CD4-positive, alpha-beta T cell (primary cell): ENCODE measurements at places on chromosomes 6 and 20.

- DNase-seq, result no peak
Observed at GRCh38 chr6:90072935-90073464, 178.7 kb downstream of the GJA10 start.

- DNase-seq, result no peak
Observed at GRCh38 chr6:34195726-34196115, 41.0 kb upstream of the HMGA1 start.

GRCh38 chr20:61744691-61745396 is 320.8 kb downstream of the TAF4 start:
- no peak for DNase-seq

- DNase-seq, result no peak
Observed at GRCh38 chr6:132749111-132749510, 8.6 kb downstream of the VNN2 start.

- no peak for DNase-seq
Observed at GRCh38 chr6:45436544-45437438, 59.1 kb upstream of the SUPT3H start.

GRCh38 chr6:29147074-29147473 is 23.6 kb upstream of the OR2J2 start:
- DNase-seq, result no peak

- no peak for DNase-seq
Observed at GRCh38 chr20:58086763-58087561, 141.5 kb downstream of the ANKRD60 start.

GRCh38 chr6:37819802-37820717 is 533 bp downstream of the ZFAND3 start:
- peak; percentile 16 for DNase-seq

DNA sequence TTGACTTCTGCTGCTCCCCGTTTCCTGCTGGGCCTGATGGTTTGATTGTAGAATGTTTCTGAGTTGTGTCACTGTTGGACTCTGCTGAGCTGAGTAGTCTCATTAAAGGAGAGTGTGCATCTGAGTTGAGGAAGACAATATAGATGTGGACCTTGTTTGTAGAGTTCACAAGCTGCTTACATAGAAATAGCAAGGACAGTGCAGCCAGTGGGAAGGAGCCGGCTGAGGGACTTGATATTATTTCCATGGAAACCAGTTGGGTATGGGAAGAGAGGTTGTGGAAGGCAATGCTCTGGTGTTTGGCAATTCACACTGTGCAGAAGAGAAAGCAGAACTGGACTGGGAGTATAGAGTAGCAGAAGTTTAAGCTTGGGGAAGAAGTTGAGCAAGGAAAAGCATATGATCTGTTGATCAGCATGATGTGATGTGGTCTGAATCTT is 14.8 kb downstream of the IGF2R start:
- no peak for DNase-seq

- peak; percentile 64 for DNase-seq
Observed at GRCh38 chr6:32436995-32437836, 2.5 kb upstream of the HLA-DRA start.

- no peak for DNase-seq
Observed at GRCh38 chr20:5074232-5074674, 45.5 kb downstream of the PCNA start.

DNA sequence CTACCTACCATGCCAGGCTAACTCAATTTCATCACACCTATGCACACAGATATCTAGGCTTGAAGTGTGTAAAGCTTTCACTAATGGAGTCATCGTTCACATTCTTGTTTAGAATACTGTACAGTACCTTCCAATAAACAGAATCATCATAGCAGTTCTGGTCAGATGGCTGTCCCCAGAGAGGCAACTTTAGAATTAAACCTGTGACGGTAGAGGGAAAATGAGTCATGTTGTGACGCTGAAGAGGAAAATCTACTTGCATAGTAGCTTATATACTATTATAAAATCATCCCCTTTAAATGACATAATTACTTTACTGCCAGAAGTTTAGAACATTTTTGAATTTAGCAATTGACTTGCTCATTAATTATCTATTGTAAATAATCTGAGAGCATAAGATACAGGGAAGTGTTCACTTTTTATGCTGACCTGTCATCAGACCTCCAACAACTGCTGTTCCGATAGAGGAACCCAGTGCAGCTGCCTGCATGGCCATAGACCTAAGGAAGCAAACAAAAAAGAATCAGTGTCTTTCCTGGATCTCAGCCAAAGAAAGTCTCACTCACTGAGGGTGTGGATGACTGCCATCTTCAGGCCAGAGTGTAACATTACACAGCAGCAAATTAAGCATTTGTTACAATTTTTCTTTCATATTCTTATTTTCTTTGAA is 29.8 kb downstream of the RHAG start:
- DNase-seq, result no peak

DNA sequence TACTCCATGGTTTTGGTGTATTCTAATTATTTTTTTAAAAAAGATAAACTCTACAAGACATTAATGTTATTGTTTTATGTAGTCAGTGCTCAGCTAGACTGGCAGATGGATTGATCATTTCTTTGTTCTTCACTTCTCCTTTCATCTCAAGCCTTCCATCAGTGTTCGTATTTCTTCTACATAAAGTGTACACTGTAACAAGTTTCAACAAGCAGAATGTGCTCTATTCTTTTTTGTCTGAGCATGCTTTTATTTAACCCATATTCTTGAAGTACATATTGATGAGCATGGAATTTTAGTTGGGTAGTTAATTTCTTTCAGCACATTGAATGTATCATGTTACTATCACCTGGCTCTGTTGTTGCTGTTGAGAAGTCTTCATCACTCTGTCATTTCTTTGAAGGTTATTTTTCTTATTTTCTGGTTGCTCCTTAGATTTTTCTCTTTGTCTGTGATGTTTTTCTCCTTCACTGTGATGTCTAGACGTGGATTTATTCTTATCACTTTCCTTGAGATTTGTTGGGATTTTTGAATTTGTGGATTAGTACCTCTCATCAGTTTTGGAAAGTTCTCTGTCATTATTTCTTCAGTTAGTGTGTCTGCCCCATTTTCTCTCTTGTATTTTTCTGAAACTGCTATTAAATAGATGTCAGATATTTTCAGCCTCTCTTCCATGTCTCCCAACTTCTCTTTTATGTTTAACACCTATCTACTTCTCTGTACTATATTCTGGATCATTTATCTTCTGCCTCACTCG is 48.5 kb downstream of the TGM2 start:
- DNase-seq, result no peak

GRCh38 chr6:82554666-82555065 is 191.0 kb downstream of the TPBG start:
- no peak for DNase-seq

DNA sequence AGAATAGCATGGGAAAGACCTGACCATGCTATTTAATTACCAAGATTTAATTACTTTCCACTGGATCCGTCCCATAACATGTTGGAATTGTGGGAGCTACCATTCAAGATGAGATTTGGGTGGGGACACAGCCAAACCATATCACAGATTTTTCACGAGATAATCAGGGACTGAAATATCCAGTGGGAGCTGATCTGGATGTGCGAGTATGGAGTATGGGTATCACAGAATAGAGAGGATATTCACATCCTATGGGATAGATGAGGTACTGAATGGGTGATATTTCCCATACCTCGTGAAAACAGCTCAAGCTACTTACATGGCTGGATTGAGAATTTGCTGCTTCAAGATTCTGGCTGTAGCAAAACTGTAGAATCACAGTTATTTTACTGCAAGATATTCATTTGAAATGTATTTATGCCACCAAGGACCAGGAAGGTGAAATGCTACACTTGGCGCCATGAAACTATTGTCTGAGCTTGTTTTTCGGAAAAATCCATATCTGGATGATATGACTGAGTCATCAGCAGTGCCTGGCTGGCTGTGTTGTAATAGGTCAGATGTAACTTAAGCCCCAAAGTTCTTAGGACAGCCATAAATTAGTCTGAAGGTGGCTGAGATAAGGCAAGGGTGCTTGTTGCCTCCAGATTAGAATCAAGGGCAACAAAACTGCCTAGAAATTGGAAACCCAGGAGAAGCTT is 29.8 kb downstream of the KCNS1 start:
- no peak for DNase-seq

DNA sequence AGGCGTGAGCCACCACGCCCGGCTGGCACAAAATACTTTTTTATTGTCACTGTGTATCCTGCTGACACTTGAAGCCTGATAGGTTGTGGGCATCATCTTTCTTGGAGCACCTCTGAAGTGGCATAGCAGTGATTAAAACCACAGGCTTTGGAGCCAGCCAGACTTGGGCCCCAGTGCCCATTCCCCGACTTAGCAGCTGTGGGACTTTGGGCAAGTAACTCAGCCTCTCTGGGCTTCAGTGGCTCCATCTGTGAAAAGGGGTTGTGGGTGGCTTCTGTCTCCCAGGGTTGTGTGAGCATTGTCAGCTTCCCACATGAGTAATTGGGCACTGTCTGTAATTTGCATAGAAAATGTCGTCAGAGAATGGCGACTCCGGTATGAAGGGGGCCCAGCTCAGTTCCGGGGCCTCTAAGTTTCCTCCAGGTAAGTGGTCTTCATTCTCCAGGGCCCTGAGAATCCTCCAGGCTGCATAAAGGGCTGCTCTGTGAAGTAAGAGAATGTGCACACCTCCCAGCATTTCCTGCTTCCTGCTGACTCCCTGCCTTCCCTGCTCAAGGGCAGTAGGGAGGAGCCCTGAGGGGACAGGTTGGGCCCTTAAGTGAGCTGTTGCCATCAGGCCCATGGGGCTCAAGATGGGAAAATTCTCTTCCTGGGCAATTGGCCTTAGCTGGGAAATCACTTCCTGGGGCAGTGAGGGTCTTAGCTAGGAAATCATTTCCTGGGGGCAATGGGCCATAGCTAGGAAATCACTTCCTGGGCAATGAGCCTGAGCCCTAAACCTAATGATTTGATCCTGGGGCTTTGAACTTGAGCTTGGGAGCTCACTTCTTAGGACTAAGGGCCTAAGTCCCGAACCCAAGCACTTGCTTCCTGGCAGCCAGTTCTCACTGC is 27.2 kb downstream of the ARHGAP40 start:
- no peak for DNase-seq

GRCh38 chr20:15317546-15318232 is 980.3 kb upstream of the FLRT3 start:
- DNase-seq, result no peak

DNA sequence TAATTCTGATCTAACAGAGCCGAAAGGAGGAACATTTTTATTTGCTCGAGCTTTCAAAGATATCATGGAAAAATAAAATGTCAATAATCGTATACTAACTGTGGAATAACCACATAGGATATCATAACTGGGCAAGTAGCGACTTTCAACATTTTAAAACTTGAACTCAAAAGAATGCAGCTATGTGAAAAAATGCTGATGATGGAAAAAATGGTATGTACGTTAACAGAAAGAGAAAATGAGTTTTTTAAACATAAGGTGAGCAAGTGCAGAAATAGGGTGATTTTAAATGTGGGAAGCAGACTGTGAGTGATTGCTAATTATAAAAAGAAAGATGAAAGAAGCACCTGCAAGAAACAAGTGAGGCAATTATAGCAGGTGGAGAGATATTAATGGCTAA is 238.3 kb upstream of the HSF2 start:
- DNase-seq, result no peak

DNA sequence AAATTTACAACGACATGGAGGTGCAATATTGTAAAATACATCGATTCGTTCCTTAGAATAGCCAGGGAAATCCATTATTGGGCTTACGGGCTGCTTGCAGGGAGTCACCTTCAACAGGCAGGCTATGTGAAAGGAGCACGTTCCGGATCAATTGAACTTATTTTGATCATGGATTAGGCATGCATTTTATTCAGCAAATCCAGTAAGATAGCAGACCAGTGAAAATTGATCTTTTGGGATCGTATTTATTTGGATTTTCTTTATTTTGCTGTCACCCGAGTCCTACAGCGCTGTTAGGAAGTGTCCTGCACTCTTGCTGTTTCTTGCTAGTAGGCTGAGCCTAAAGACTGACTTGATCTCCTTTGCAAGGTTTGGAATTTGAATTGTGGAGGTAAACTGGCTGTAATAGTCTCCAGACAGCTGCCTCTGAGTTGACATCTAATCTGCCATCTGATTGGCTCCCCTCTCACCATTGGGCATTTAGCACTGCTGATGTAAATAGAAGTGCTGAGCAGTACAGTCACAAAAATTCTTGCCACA is 3.0 kb downstream of the ARID1B start:
- DNase-seq, result peak; percentile 90

DNA sequence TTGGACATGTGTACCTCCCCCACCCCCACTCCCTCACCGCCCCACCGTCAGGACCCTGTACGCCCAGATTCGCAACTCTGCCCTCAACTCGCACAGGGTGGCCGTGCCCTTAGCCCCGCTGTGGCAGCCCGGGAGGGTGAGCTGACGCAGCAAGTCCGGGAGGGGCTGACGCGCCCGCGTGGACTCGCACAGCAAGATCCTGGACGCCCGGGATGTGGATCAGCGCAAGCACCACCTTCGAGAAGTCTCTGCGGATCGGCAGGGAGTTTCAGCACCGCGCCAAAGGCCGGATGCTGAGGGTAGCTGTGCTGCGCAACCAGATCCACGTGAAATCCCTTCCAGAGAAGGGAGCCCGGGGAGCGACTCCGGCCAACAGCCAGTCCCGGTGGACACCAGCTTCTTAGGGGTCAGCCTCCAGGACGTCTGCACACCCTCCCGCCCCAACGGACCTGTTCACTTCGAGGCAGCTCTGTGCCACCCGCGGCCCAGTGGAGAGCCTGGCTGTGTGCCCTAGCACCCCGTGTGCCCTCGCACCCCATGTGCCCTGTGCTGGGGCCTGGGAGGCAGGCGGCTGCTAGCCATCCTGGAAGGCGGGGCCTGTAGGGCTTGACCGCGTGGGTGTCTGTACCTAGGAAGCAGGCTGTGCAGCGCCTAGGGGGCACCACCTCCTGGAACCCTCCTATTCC is 6.7 kb upstream of the GJA10 start:
- DNase-seq, result no peak

DNA sequence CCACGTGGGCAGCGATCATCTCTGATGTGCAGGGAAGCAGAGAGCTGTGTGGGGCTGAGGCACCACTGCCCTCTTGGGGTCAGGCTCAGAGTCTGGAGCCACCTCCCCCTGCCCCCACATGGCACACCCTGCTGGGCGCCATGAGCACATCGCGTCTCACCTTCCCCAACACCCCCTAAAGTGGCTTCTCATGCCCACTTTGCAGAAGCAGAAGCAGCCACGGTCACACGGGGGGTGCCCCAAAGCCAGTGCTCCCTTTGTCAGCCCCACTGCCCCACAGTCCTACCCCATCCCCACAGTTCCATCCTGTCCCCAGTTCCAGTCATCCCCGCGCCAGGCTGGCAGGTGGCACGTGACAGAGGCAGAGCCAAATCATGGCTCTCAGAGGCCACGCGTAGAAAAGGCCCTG is 19.5 kb downstream of the SDCBP2 start:
- peak; percentile 34 for DNase-seq

DNA sequence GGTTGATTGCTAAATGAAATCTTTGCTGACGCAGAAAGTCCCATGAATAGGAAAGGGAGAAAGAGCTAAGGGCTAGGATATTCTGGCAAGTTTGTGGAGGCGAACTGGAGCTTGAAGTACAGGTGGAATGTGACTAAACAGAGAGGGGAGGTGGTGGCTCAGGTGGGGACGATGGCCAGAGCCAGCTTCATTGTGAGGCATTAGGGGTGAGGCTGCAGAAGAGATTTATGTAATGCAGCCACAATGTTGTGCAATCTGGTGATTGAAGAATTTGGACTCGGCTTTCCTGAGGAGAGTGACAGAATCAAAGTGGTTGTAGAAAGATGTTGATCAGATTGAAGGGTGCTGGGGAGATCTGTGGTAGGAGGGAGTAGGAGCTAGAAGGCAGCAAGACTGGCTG is 42.9 kb upstream of the SPACA1 start:
- no peak for DNase-seq

- DNase-seq, result no peak
Observed at GRCh38 chr6:151300267-151300991, 60.7 kb downstream of the AKAP12 start.

- no peak for DNase-seq
Observed at GRCh38 chr20:8076306-8077136, 55.5 kb upstream of the PLCB1 start.

- DNase-seq, result no peak
Observed at GRCh38 chr6:37994223-37994622, 174.7 kb downstream of the ZFAND3 start.
